ENCODE measurements at places on chromosomes 4 and X. TPM values are rescaled to one million over a fixed set of nuclear protein-coding genes. Genes with fewer than 3 reads are reported as not detected.

The TAF7L gene
- total RNA-seq = not detected

The ZNF711 gene
- 0.88 TPM for total RNA-seq

The OPRPN gene
- not detected for total RNA-seq

The EGF gene
- total RNA-seq = 0.14 TPM

The MEPE gene
- not detected for total RNA-seq

The MAGEA10 gene
- total RNA-seq = not detected

The ANOS1 gene
- total RNA-seq = 0.56 TPM

The PFKFB1 gene
- total RNA-seq = not detected

The SPANXA1 gene
- not detected for total RNA-seq

The CABS1 gene
- not detected for total RNA-seq
